Activated CD4-positive, alpha-beta T cell treated with anti-CD3 and anti-CD28 coated beads, Interleukin-2, amount 10 ng/mL, durations not matched to agents 7 days and 5 days (primary cell): ENCODE measurements at places on chromosomes 16 and 17. TPM values are rescaled to one million over a fixed set of nuclear protein-coding genes. Genes with fewer than 3 reads are reported as not detected.

GINS2 gene
- total RNA-seq, result 50.0 TPM

DNA sequence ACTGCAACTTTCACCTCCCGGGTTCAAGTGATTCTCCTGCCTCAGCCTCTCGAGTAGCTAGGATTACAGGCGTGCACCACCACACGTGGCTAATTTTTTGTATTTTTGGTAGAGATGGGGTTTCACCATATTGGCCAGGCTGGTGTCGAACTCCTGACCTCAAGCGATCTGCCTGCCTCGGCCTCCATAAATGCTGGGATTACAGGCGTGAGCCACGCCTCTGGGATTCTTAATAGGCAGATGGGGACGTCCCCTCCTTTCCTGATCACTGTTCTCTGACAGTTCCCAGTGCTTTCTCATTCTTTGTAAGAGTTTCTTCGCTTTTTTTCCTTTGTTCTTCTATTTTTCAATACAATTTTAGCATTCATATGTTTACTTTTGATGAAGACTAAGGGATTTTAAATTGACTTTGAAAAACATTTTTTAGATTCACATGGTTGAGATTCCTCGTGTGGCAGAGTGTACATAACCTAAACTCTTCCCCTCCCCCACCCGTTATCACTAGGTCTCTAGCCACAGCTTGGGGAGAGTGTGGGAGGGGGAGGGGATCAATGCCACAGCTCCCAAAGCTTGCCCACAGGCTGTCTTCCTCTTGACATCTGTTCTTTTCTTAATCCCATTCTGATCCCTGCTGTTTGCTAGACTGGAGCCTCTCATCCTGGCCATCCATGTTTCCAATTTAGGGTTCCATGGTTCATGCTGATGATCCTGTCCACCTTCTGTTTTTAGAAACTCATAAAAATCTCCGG lies 11.0 kb downstream of the ADORA2B start:
- no peak for DNase-seq
- H3K27me3 ChIP-seq, result peaks cover 29% of the 10 kb centered on the region
- no peak overlapping the region for H3K27ac ChIP-seq
- no peak overlapping the region for H3K4me3 ChIP-seq
- peaks cover 31% of the 10 kb centered on the region for H3K4me1 ChIP-seq

DNA sequence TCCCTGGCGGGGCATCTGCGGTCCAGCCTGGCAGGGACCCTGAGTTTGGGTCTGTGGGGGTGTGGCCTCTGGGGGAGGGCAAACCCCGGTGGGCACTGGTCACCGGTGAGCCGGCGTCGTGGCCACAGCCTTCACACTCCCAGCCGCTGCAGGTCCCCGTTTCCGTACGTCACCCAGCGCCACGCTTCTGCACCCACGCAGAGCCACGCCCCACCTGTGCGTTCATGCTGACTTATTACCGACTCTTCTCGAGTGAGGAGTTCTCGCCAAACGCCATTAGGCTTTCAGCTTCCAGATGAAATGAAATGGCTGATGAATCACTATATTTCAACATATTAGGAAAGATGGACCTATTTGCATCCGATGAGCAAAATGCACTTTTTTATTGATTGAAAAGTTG lies 8.8 kb upstream of the SSTR5 start:
- peak overlapping the region; percentile 28 for H3K27ac ChIP-seq
- no peak overlapping the region for H3K4me3 ChIP-seq
- no peak for DNase-seq
- peaks cover 4% of the 10 kb centered on the region for H3K4me1 ChIP-seq

C17orf67 gene
- 5.2 TPM for total RNA-seq

DNA sequence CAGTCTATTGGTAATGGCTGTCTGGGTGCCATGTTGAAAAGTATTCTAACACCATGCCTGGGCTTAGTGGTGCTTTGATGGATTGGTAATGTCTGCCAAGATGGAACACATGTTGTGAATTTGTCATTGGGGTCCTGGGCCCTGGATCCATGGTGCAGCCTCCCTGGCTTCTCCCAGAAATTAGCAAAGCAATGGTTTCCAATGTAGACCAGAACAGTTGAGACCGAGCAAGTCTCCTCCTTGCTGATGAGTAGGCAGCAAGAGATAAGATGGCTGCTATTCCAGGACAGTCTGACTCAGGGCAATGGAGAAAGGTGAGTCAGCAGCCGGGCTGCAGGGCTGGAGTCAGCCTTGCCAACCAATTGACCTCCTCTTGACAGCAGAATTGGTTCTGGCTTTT lies 30.8 kb downstream of the GPR139 start:
- H3K27ac ChIP-seq, result no peak overlapping the region
- no peak for DNase-seq
- H3K4me1 ChIP-seq, result no peaks in the 10 kb centered on the region
- no peaks in the 10 kb centered on the region for H3K36me3 ChIP-seq
- H3K4me3 ChIP-seq, result no peak overlapping the region
- no peaks in the 10 kb centered on the region for H3K27me3 ChIP-seq

- H3K36me3 ChIP-seq, result peaks cover 35% of the 10 kb centered on the region
- H3K4me3 ChIP-seq, result peak overlapping the region; percentile 91
- peaks cover 34% of the 10 kb centered on the region for H3K4me1 ChIP-seq
Observed at GRCh38 chr16:74298104-74298503, 1.5 kb downstream of the PSMD7 start.

DNA sequence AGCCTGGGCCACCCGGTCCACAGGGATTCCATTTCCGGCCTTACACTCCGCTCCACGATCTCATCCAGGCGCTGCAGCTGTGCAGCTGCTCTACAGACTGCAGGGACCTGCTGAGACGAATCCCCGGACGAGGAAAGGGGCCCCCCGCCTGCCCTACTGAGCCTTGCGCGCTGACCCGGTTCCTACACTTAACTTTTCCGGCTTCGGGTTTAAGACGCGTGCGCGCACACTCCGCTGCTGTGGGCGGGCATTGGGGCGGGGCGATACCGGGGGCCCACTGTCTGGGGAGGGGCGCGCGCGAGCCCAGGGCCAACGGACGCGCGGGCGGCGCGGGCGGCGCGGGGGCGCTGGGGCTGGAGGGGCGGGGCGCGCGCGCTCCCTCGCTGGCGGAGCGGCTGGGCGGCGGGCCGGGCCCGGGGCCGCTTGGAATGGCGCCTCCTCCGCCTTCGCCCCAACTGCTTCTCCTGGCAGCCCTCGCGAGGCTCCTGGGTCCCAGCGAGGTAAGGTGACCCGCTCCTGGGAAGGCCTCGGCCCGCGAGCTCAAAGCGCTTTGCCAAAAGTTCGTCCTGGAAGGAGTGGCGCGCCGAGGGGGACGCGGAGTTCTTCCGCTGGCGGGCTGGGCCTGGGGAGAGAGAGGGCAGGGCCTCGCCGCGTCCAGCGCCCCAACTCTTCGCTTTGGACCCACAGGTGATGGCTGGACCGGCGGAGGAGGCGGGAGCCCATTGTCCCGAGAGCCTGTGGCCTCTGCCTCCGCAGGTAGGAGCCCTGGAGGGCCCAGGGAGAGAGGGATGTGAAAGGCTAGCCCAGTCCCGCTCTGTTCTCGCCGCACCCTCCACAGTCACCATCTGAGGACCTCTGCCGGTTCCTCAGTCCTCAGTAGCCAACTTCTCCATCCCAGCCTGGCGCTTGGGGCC lies at the start of gene TP53I13:
Gene TP53I13, plus strand, starts transcription at position 371 of the 914 bp plus-strand sequence. Its CDS starts 58 bp downstream, at position 429.
- H3K27ac ChIP-seq, result peak within 1 kb of the TSS; percentile 97
- H3K27me3 ChIP-seq, result no peaks in the 10 kb centered on the region
- DNase-seq, result peak; percentile 91
- H3K4me3 ChIP-seq, result peak within 1 kb of the TSS; percentile 95

CMC2 gene
- 99.7 TPM for total RNA-seq

DNA sequence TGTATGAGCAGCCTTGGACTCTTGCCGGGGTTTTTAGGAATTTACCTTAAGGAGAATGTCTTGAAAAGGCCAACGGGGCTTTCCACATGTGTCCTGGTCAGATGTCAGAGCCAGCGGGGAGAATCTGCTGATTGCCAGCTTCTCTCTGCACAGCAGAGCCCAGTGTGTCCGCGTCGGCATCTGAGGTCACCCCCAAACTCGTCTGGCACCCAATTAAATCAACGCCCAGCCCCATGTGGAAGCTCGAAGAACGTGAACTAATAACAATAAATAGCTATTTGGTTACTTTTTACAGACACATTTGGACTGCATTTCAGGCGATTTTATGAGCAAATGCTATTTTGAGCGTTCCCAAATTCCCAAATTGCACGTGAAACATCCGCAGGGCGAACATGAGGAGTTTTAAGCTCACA lies 303.5 kb downstream of the FOXL1 start:
- H3K27ac ChIP-seq, result no peak overlapping the region
- no peak for DNase-seq
- no peaks in the 10 kb centered on the region for H3K36me3 ChIP-seq

- H3K4me3 ChIP-seq, result no peak overlapping the region
- H3K36me3 ChIP-seq, result no peaks in the 10 kb centered on the region
- H3K4me1 ChIP-seq, result no peaks in the 10 kb centered on the region
- no peak overlapping the region for H3K27ac ChIP-seq
- no peak for DNase-seq
Observed at GRCh38 chr16:9148374-9149015, 57.1 kb downstream of the HAPSTR1 start.

DNA sequence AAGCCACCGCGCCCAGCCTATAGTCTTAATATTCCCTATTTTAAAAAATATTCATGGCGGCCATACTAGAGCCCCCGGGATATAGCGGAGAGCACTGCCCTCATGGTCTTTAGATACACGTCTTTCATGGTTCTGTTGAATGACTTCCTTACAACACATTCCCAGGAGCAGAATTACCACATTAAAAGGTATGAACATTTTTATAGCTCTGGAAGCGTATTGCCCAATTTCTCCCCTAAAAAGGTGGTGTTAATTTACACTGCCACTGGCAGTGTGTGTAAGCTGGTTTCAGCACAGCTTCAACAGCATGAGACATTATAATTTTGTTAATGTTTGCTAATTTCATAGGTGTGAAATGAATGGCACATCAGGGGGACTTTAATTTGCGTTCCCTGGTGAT lies 19.0 kb downstream of the C17orf100 start:
- H3K36me3 ChIP-seq, result no peaks in the 10 kb centered on the region
- H3K27ac ChIP-seq, result no peak overlapping the region
- H3K27me3 ChIP-seq, result no peaks in the 10 kb centered on the region
- H3K4me3 ChIP-seq, result no peak overlapping the region
- peaks cover 6% of the 10 kb centered on the region for H3K4me1 ChIP-seq
- no peak for DNase-seq

STARD3 gene
- 72.8 TPM for total RNA-seq

- no peak for DNase-seq
- no peak overlapping the region for H3K27ac ChIP-seq
- peaks cover 2% of the 10 kb centered on the region for H3K27me3 ChIP-seq
- no peaks in the 10 kb centered on the region for H3K36me3 ChIP-seq
- no peaks in the 10 kb centered on the region for H3K4me1 ChIP-seq
Observed at GRCh38 chr17:59510611-59511010, 54.8 kb upstream of the DHX40 start.

DNA sequence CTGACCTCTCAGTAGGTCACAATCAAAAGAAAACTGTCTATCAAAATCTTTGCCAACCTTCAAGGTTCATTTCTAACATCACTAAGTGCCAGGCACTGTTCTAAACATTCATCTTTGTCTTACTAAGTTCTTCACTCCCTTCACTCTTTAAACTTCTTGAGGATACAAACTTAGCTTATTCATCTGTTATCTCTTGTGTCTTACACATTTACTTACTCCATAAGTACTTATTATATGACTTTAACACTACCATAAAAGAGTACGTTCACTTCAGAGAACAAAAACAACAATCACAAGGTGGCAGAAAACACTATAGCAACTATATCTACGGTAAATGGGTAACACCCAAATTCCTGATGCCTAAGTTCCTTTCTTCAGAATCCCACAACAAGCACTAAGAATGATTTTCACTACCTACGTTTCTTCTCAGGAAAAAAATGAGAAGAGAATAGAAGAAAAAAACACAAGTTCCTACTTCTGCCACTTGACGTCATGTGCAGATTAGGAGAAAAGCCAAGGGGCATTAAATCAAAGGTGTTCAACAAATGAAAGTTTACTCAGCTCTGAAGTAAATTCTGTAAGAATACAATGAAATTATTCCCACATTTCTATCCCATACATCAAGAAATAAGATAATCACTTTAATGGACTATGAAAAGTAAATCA lies 29.2 kb downstream of the KANSL1 start:
- H3K36me3 ChIP-seq, result peaks cover 49% of the 10 kb centered on the region
- H3K27ac ChIP-seq, result no peak overlapping the region
- no peaks in the 10 kb centered on the region for H3K27me3 ChIP-seq
- no peak for DNase-seq
- peaks cover 59% of the 10 kb centered on the region for H3K4me1 ChIP-seq
